ENCODE measurements at places on chromosomes 3 and 15.

GRCh38 chr15:37360724-37361123 lies 260.4 kb upstream of the MEIS2 start:
- no peak for DNase-seq

- DNase-seq, result no peak
Measured at GRCh38 chr3:10515396-10515795, 10.0 kb upstream of the ATP2B2 start.

GRCh38 chr3:193909387-193909786 lies 226.6 kb upstream of the HES1 start:
- no peak for DNase-seq

DNA sequence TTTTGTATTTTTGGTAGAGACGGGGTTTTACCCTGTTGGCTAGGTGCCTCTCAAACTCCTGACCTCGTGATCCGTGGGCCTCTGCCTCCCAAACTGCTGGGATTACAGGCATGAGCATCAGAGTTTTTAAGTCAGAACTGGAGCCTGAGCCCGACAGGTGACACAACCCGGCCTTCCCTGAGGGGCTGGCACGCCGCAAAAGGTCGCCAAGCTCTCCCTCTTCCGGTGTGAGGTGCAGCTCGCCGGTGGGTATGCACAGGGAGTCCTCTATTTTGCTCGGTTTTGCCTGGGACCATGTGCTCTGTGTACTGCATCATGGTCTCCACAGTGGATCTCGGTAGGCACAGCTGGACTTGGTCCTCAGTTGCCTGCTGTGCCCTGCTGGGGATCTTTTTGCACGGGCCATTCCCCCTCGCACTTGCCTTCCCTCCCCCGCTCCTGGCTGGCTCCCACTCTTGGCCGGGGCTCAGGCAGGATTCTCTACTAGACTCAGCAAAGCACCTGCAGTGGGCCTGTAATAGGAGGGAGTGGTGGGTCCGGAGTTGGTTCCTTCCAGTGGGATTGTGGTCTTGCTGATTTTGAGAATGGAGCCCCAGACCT lies 101.2 kb upstream of the KLF13 start:
- no peak for DNase-seq

DNA sequence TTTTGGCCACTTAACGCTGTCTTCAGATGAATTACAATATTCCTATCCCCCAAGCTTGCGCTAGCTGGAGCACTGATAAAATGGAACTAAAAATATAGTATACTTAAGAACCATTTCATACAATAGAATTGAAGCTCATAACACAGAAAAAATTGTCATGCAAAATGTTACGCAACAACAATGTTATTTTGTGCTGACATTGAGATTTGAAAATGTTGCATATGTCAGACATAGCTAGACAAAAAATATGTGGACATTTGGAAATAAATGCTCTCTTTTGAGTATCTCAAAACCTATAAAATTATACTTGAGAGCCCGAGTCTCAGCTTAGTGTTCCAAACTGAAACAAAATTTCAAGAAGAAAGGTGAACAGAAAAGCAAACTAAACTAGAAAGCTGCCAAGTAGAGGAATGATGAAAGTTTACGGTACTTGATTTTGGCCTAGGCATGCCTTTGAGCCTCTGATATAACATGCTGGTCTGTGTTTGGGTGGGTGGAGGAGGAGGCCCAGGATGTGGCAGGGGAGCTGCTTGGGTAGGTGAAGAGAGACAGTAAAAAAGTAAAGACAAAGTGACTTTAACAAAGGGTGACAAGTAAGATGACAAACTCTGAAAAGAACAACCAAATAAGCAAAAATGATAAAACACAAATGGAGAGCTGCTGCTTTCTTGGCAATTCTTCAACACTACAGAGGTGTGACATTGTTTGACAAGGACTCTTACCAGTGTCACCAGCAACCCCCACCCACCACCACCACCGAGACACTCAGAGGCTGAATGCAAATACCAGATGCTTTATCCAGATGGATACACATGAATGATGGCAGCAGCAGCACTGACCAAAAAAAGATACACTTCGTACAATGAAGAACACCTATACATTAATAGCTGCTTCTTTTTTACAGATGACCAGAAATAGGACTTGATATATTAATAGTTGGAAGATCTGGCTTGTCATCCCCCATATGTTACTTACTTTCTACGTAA lies 129.3 kb upstream of the FEZF2 start:
- DNase-seq, result peak; percentile 16

DNA sequence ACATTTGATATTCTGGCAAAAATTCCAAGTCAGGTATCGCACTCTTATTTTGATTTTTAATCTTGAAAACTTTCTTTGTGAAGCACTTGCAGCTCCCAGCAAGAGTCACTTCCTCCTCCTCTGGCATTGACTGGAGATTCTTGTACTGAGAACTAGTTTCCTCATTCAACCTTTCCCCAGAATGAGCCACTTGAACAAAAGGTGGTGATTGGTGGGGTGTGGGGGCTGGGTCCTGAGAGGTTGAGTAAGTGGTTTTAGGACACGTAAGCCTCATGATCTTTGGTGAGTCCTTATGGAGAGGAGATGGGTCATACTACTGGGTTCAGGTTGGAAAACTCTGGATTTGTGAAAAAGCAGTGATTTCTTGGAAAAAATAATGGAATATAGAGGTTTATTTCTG lies 32.3 kb upstream of the ONECUT1 start:
- no peak for DNase-seq

DNA sequence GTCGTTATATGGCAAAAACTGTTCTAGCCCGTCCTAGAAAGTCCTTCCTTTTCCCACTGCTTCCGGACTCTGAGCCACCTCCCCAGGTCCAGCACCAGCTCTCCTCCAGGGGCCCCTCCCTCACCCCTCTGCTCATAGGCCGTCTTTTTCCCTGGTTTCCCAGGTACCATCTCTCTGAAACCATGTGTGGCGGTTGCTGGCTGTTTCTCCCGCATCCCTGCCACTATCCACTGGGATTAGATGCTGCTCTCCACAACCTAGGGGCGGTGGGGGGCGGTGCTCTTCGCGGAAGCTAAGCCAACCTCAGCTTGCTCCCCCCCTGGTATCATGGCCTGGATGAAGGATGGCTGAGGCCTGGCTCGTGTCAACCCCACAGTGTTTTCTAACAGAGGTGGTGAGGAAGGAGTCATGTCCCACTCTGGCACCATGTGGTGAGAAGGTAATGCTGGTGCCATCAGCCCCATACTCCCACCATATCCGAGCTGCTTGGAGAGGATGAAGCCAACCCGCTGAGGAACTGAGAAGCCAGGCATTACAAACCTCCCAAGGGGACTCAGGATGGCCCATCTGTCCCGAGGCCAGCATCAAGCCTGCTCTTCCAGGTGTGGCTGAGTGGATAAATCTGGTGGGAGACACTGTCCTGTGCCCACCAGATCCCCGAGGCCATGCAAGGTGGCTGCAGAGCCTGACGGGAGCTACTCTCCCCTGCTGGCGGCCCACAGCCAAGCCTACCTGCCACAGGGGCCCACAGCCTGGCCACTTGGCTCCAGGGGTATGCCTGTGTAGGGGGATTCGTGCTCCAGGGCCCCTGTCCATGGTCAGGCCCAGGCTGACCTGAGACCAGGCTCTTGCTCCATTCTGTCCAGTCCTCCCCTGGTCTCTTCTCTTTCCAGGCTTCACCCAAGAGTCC lies 27.9 kb upstream of the SLC41A3 start:
- DNase-seq, result no peak

- no peak for DNase-seq
Measured at GRCh38 chr3:31449318-31449717, 83.4 kb upstream of the STT3B start.

- peak; percentile 24 for DNase-seq
Measured at GRCh38 chr3:157248590-157249422, 88.9 kb upstream of the CCNL1 start.

DNA sequence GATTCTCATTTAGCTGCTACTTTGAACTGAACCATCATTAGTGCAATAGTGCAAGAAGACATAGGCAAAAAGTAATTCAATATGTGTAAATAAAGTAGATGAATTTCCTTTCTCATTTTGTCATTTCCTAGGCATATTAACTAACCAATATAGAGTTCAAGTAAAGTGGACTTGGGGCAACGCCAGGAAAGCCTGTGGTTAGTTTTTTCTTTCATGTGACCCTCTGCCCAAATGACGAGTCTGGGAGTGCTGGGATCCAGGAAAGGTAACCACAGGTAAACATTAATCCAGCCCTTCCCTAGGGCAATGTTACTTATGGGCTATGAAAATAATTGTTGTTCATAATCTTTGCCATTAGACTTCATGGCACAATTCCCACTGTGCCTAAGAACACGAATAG lies 181.0 kb downstream of the VPS13C start:
- no peak for DNase-seq

DNA sequence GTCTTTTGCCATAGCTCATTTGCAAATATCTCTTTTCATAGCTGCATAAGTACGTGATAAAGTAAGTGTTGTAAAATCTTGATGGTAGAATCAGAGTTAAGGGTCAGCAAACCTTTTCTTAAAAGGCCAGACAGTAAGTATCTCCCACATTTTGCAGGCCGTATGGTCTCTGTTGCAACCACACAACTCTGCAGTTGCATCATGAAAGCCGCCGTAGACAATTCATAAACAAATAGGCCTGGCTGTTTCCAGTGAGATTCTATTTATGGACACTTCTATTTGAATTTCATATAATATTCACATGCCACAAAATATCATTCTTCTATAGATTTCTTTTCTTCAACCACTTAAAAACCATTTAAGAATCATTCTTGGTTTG lies 248.5 kb downstream of the TLE3 start:
- no peak for DNase-seq

GRCh38 chr15:66228807-66229735 lies 24.5 kb downstream of the MEGF11 start:
- no peak for DNase-seq

Measured in NCI-H2171 (cell line).